ENCODE measurements at places on chromosomes 13 and 19. TPM values are rescaled to one million over a fixed set of nuclear protein-coding genes. Genes with fewer than 3 reads are reported as not detected.

LDLR gene
- total RNA-seq = 56.5 TPM

ALG11 gene
- 22.6 TPM for total RNA-seq

SYNGR4 gene
- 0.38 TPM for total RNA-seq

ICAM5 gene
- 5.3 TPM for total RNA-seq

ZNF439 gene
- 8.7 TPM for total RNA-seq

C19orf53 gene
- 128 TPM for total RNA-seq

GRCh38 chr19:3413796-3414327, 47.5 kb downstream of the NFIC start:
- no peaks in the 10 kb centered on the region for H3K27me3 ChIP-seq
- H3K4me1 ChIP-seq = no peaks in the 10 kb centered on the region
- no peak overlapping the region for H3K27ac ChIP-seq
- DNase-seq = no peak

- no peak overlapping the region for H3K27ac ChIP-seq
- no peak overlapping the region for H3K4me3 ChIP-seq
- H3K36me3 ChIP-seq = no peaks in the 10 kb centered on the region
- no peak for DNase-seq
These were observed 308.9 kb upstream of the SLITRK1 start for GRCh38 chr13:84191139-84191538.

- no peaks in the 10 kb centered on the region for H3K4me1 ChIP-seq
- no peaks in the 10 kb centered on the region for H3K27me3 ChIP-seq
- no peaks in the 10 kb centered on the region for H3K36me3 ChIP-seq
- DNase-seq = no peak
These were observed 174.7 kb downstream of the GPC5 start for GRCh38 chr13:91572944-91573598.

GRCh38 chr19:39252458-39252857, 3.8 kb upstream of the IFNL4 start:
- H3K4me1 ChIP-seq = no peaks in the 10 kb centered on the region
- no peak overlapping the region for H3K27ac ChIP-seq
- H3K4me3 ChIP-seq = no peak overlapping the region
- H3K27me3 ChIP-seq = peaks cover 1% of the 10 kb centered on the region
- no peak for DNase-seq

All from activated CD8-positive, alpha-beta T cell treated with anti-CD3 and anti-CD28 coated beads for 36 hours (primary cell).